ENCODE measurements at places on chromosomes 3 and 15.

DNA sequence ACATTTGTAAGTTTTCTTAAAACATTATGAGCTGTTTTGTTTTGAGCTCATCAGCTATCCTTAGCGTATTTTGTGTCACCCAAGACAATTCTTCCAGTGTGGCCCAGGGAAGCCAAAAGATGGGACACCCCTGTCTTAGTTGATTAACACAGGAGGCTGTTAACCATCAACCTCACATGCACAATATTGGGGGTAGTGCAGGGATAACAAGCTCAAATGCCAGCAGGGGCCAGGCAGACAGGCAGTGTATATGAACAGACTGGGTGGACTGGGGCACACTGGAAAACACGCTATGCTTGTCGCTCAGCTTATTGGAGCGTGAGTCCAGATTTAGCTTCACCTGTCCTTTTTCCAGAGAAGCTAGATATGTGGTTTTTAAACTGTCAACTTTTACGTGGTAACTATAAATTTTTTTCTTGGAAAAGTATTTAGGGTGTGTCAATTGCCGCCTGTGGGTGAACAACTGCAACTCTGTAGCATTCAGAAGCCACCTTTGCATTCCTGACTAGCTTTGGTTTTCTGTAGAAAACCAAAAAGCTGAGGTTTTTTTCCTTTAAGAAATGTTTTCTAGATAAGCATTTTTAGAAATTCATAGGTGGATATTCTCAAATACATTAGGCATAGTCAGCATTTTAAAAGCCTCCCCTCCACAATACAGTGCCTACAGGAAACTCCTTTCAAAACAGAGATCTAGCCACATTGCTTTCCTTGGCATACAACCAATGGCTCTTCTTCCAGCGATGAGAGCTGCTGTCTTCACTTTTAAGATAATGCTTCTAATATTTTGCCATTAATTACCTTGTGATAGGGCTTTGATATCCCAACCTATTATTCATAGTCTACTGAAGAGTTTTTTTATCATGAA, 14.6 kb downstream of the PSMD6 start:
- no peak for DNase-seq

- DNase-seq: no peak
Observed at GRCh38 chr3:23981955-23982354, 36.9 kb downstream of the NR1D2 start.

- DNase-seq: no peak
Observed at GRCh38 chr3:15815696-15816095, 17.9 kb upstream of the ANKRD28 start.

DNA sequence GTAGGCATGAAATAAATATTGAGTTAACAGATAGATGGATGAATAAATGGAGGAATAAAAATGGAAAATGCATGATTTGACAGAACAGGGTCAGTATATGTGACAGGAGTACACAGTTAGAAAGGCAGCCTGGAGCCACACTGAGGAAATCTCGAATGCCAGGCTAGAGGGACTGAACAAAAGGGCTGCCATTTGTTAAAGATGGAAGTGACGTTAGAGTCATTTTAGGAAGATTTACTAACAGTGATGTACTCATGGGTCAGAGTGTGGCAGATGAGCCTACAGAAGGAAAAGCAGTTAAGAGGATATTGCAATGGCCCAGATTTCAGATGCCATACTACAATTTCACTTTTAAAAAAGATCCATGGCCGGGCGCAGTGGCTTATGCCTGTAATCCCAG, 7.4 kb upstream of the TMPRSS7 start:
- DNase-seq: no peak

- DNase-seq: no peak
Observed at GRCh38 chr3:20853890-20854289, 667.9 kb upstream of the SGO1 start.
